ENCODE measurements at places on chromosomes 5 and 9.

GRCh38 chr9:19186232-19186631 is 44.3 kb upstream of the DENND4C start:
- DNase-seq, result no peak

GRCh38 chr9:87119328-87119881 is 172.1 kb upstream of the GAS1 start:
- DNase-seq, result peak; percentile 85

DNA sequence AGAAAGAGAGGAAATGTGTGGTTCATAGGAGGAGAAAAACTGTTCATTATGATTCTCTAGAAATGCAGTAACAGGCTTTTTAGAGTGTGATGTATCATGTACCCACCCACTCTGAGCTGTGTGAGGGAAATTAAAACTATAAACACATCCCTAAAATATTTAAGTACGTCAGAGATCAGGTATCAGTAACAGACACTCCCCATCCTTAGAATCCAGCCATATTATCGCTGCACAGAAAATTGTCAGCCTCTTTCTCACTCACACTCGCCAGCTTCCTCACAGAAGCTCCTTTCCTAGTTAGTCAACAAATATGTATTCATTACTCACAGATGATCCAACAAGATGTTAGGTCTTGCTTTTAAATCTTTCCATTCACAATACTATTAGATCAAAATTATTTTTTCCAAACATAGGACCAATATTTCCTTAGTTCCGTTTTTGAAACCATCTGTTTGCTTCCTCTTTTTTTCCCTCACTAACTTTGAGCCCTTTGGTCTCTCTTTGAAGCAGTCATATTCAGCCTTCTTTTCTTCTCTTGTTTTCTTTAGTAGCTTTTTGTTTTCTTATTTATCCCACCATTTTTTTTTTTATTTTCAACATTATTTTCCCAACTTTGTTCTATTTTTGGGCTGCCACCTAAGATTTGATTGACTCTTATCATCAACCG is 13.6 kb upstream of the MAST4 start:
- DNase-seq, result peak; percentile 28

- DNase-seq, result no peak
Observed at GRCh38 chr9:109179801-109180523, 12.9 kb upstream of the FRRS1L start.

DNA sequence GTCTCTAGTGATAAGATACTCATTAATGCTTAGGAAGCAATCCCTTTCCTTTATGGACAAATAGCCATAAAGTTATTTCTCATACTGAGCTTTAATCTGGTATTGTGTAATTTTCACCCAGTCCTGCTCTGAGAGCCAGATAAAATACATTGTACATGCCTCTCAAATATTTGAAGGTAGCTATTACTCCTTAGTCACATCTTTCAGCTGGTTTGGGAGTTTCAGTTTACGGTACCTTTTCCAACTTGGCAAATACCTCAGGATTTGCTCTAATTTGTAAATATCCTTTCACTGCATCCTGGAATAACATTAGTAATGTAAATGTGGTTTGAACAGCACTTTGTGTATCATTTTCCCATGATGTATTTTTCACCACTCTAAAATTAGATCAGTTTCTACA is 47.4 kb downstream of the ABHD17B start:
- DNase-seq, result no peak

- peak; percentile 48 for DNase-seq
Observed at GRCh38 chr9:77386187-77386586, 208.9 kb downstream of the VPS13A start.

DNA sequence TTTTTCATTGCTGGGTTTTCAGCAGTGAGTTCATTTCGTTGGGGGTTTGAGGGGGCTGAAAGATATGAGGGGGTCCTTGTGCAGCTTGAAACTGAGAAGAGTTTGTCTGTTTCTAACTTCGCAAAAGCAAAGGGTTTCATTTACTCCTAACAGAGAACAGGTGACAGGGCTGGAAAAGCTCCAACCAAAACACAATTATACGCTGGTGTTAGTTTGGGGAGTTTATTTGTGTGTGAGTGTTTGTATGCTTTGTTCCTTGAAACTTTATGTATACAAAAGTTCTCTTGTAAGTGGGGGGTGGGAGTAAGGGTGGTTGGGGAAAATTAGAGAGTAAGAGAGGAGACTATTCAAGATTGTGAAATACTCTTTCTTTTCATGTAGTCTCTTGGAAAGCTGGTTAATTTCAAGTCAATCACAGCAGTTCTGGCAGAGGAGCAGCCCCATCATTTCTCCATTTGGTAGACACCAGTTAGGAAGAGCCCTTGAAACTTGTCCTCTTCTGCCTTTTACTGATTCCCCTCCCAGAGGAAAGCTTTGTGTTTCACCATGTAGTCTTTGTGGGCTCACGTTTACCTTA is 881 bp downstream of the TNFAIP8 start:
- DNase-seq, result peak; percentile 13

GRCh38 chr9:93597142-93597706 is 20.8 kb downstream of the PHF2 start:
- no peak for DNase-seq

GRCh38 chr5:67725604-67726003 is 490.0 kb upstream of the PIK3R1 start:
- no peak for DNase-seq

- DNase-seq, result peak; percentile 61
Observed at GRCh38 chr9:73116031-73116430, 35.6 kb upstream of the ANXA1 start.

- DNase-seq, result no peak
Observed at GRCh38 chr5:177490311-177490991, 7.0 kb downstream of the PDLIM7 start.

DNA sequence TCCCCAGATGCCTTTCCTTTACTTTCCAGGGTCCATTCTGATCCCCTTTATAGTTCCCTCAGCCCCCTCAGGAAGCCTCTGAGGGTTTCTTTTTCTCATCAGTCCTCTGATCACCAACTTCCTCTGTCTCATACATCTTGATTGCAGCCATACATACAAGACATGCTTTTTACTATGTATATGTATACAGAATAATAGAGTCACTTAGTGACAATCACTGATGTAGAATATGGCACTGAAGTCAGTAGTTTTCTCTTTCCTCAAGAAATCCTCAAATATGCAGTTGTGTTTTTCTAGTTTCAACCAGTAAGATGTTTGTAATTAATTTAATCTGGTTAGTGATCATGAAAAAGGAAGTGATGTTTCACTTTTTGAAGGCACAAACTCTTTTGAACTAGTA is 364.1 kb downstream of the MAN2A1 start:
- no peak for DNase-seq

GRCh38 chr9:120910643-120911042 is 16.0 kb downstream of the TRAF1 start:
- DNase-seq, result no peak

- peak; percentile 87 for DNase-seq
Observed at GRCh38 chr9:79353856-79354520, 217.8 kb upstream of the TLE4 start.

- no peak for DNase-seq
Observed at GRCh38 chr9:87069690-87070089, 122.4 kb upstream of the GAS1 start.

DNA sequence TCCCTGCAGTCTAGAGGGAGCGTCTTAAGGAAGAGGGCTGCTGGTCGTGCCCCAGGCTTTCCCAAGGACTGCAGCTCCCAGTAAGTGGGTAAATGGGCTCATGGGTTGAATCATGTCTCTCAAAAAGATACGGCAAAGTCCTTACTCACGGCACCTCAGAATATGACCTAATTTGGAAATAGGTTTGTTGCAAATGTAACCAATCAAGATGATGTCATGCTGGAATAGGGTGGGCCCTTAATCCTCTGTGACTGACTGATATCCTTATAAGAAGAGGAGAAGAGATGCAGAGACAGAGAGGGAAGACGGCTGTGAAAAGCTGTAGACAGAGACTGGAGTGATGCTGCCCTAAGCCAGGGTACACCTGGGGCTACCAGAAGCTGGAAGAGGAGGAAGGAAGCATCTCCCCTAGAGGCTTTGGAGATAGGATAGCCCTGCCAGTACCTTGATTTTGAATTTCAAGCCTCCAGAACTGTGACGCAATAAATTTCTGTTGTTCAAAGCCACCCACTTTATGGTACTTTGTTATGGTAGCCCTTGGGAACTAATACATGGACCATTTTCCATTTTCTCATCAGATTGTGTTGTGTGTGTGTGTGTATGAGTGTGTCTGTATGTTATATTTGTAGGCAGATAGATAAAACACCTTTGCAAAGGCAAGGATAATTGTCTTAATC is 15.0 kb downstream of the GALNT10 start:
- peak; percentile 69 for DNase-seq

DNA sequence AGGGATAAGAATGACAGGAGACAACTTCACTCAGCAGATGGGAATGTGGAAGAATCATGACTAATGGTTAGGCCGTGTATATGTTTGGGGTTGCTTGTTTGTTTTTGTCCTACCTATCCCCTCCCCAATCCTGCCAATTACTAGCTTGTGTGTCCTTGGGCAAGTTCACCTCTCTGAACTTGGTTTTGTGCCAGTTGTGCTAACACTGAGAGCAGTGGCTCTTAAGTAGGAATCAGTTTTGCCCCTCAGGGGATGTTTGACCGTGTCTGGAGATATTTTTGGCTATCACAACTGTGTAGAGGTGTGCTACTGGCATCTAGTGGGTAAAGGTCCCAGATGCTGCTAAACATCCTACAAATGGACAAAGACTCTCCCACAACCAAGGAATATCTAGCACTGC is 287.0 kb downstream of the DMRT2 start:
- DNase-seq, result no peak

- DNase-seq, result no peak
Observed at GRCh38 chr5:82408033-82408432, 129.9 kb upstream of the RPS23 start.

DNA sequence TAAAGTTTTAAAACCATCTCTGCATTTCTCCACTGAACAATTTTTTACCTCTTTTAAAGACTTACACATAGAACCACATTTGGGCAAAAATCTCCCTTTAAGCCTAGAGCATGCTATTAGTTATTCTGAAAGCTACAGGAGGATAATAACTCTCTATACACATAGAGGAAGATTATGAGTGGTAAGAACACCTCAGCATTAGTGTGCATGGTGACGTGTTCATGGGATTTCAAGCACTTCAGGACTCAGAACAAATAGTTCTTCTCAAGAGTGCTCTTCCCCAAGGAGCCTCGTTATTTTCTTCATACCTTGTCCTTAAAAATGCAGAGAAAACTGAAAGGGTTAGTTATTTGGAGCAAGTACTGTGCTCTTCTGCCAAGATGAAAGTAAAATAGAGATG is 256.9 kb upstream of the TUSC1 start:
- DNase-seq, result peak; percentile 34

GRCh38 chr9:21967702-21968101 is 26.5 kb downstream of the CDKN2A start:
- DNase-seq, result no peak

DNA sequence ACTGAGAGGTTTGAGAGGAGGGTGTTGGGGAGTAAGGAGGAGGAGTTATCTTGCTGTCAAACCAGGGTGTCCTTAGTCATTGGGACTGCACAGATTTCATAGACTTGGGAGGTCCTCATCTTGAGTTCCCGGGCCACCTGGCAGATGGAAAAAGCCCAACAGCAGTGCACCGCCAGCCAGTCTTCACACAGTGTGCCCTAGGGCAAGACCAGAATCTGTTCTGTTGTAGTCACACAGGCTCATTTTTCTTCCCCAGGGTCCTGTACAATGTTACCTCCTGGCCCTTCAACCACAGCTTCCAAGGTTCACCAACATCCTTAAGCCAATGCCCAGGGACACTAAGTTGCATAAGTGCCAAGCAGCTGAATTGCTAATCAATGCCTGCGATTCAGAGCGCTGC is 21.0 kb downstream of the PLAC8L1 start:
- DNase-seq, result no peak

GRCh38 chr5:160438316-160439204 is 16.9 kb downstream of the PTTG1 start:
- DNase-seq, result peak; percentile 70

- no peak for DNase-seq
Observed at GRCh38 chr5:107615299-107615817, 55.4 kb downstream of the EFNA5 start.

- peak; percentile 87 for DNase-seq
Observed at GRCh38 chr5:19928562-19929421, 59.2 kb downstream of the CDH18 start.

DNA sequence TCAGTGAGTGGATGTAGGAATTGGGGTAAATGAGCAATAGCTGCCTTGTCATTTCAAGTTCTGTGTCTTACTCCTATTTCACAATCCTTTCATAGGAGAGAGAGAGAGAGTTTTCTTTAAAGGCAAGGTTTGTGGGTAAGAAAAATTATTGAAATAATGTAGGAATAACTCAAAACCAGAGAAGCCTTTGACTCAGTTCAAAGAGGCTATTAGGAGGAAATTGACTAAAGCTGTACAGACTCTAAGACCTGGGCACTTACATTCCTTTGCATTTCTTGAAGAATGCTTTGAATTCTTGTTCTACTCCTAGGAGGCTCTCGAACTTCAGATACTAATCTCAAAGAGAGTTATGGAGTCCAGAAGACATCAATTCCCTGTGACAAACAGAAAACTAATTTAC is 257.1 kb downstream of the FBXL7 start:
- peak; percentile 74 for DNase-seq

GRCh38 chr5:2156358-2157059 is 273.8 kb upstream of the IRX4 start:
- DNase-seq, result no peak

DNA sequence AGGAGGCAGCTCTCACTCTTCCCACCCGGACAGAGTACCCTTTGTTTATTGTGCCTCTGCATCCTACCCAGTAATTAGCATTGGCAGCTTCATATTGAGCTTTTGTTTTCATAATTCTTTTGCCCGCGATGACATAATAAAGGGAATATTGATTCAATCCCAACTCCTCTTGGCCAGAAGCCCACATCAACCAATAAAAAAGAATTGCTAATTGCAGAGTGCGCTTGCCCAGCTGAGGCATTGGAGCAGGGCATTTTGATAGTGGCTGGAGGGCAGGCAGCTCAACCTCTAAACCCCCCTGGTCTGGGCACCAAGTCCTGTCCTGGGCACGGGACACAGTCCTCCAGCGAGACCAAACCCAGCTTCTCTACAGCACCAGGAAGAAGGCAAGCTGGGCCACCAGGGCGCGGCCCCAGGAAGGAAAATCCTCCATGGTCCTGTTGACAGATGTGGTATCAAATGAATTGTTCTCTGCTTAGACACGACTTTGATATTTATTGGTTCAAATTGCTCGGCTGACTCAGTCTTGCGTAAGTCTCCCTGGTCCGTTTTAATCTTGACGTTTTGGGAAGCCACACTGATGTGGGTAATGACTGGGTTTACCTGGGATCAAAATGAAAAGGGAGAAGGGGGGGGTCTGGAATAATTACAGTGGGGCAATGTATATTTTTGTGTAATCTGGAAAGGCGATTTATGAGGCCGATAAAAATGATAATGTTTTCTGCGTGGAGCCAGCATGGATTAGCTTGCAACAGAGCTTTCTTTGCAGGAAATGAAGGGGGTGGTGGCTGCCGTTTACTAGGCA is 220.7 kb upstream of the MSX2 start:
- DNase-seq, result peak; percentile 83
